Natural killer cell (primary cell): ENCODE measurements at places on chromosomes 2 and 18. TPM values are rescaled to one million over a fixed set of nuclear protein-coding genes. Genes with fewer than 3 reads are reported as not detected.

GRCh38 chr2:88632569-88632968, 5.3 kb upstream of the EIF2AK3 start:
- peaks cover 8% of the 10 kb centered on the region for H3K4me1 ChIP-seq
- H3K27me3 ChIP-seq = no peaks in the 10 kb centered on the region
- H3K4me3 ChIP-seq = no peak overlapping the region
- H3K36me3 ChIP-seq = no peaks in the 10 kb centered on the region

GRCh38 chr2:23826040-23826439, 100.9 kb downstream of the ATAD2B start:
- H3K36me3 ChIP-seq = peaks cover 25% of the 10 kb centered on the region
- H3K27me3 ChIP-seq = no peaks in the 10 kb centered on the region
- no peak overlapping the region for H3K4me3 ChIP-seq
- no peak overlapping the region for H3K27ac ChIP-seq
- DNase-seq = no peak

DNA sequence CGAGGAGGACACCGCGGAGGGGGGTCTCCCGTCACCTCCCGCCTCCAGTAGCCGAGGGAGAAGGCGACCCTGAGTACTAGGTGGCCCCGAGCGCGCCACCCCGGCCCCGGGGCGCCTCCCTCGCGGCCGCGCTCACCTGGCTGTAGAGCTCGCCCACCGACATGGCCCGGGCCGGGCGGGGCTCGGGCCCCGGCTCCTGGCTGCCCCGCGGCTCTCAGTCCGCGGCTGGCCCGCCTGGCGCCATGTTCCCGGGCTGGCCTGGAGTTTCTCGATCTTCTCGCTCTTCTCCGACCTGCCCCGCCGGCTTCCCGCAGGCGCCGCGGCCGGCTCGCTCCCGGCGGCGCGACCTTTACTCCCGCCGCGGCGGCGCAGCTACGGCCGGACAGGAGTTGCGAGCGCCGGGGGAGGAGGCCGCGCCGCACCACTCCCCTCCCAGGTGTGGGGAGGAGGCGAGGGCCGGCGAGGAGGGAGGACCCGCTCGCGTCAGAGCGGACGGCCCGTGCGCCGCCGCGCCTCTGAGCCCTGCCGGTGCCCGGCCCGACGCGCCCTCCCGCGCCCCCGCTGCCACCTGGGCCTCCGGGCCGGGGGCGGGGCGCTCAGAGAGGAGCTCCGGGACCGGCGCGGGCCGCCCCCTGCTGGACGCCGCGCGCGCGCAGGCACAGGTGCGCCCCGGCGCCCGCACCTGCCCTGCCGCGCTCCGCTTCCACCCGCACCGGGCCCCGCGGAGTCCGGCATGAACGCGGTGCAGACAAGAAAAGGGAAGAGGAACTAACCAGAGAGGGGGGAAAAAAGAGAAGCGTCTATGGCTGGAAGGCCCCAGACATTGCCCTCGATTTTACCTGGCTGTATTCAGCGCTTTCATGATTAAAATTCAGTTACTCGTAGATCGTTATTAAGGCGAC, at the start of gene MYO5B:
Gene MYO5B (minus strand): TSS at position 517 of the 902 bp plus-strand sequence. CDS start 354 bp downstream, at position 163.
- no peaks in the 10 kb centered on the region for H3K36me3 ChIP-seq
- peak; percentile 65 for DNase-seq
- peaks cover 16% of the 10 kb centered on the region for H3K27me3 ChIP-seq
- no peak within 1 kb of the TSS for H3K4me3 ChIP-seq
- H3K4me1 ChIP-seq = peaks cover 4% of the 10 kb centered on the region

Gene CFC1
- not detected for total RNA-seq
